ENCODE measurements at places on chromosomes 5 and 9.

DNA sequence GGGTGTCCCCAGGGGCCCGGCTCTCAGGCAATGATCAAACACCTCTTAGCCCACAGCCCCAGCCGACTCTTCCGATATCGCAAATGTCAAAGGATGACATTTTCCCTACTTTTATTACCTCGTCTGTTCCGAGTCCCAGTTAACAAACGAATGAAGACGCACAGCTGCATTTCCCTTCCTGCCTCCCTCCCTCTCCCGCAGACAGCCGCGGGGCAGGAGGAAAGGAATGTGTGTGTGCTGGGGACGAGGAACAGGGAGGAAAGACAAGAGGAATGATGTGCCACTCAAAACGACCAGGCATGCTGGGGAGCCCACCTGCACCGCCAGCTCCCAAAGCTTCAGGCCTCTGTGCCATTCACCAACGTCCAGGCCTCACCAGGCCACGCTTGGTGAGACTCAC, 125.9 kb upstream of the SARDH start:
- no peak for DNase-seq

DNA sequence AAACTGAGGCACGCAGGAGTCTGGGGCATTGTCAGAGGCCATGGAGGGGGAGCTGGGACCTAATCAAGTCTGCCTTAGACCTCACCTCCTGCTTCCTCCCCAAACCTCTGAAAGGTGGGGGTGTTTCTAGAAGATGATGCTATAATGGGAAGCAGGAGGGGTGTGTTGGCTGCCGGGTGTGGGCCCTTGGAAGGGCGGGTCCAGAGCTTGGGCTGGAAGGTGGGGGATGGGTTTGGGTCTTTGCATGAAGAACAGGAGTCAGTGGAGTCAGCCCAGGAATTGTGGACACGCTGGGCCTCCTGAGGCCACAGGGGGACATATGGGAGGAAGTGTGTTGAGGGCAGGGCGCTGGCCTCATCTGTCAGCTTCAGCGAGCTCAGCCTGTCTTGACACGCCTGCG, 101.0 kb upstream of the FCN2 start:
- no peak for DNase-seq

GRCh38 chr5:35640623-35641022, 23.0 kb downstream of the SPEF2 start:
- DNase-seq: no peak

DNA sequence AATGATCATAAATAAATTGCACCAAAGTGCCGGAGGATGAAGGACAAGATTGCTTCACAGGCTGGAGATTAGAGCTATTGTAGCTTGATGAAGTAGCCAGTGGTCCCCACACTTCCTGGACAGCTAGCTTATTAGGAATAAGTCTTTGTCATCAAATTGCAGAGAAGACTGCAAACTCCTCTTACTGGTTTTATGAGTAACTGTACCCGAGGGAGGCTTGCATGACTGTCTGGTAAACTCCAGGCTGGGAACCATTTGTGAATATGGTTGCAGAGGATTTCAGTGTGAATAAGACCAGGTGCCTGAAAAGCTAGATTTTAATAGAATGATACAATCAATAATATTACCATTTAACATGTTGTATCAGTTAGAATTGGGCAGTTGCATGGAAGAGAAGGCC, 36.5 kb upstream of the SEMA5A start:
- DNase-seq: no peak

- no peak for DNase-seq
Measured at GRCh38 chr5:169590602-169591001, 7.0 kb downstream of the SPDL1 start.

- no peak for DNase-seq
Measured at GRCh38 chr5:16709691-16710433, 93.1 kb upstream of the RETREG1 start.

GRCh38 chr5:132447196-132447595, 43.4 kb downstream of the IRF1 start:
- DNase-seq: no peak

- no peak for DNase-seq
Measured at GRCh38 chr9:34451545-34451944, 6.8 kb downstream of the FAM219A start.

- DNase-seq: no peak
Measured at GRCh38 chr5:172561151-172561550, 79.9 kb upstream of the NEURL1B start.

GRCh38 chr5:173012882-173013281, 29.3 kb downstream of the ATP6V0E1 start:
- DNase-seq: no peak

- DNase-seq: no peak
Measured at GRCh38 chr5:169085212-169085611, 215.7 kb downstream of the SLIT3 start.

- no peak for DNase-seq
Measured at GRCh38 chr5:168341178-168341577, 49.7 kb downstream of the WWC1 start.

- DNase-seq: no peak
Measured at GRCh38 chr5:124572971-124573370, 173.5 kb downstream of the ZNF608 start.

DNA sequence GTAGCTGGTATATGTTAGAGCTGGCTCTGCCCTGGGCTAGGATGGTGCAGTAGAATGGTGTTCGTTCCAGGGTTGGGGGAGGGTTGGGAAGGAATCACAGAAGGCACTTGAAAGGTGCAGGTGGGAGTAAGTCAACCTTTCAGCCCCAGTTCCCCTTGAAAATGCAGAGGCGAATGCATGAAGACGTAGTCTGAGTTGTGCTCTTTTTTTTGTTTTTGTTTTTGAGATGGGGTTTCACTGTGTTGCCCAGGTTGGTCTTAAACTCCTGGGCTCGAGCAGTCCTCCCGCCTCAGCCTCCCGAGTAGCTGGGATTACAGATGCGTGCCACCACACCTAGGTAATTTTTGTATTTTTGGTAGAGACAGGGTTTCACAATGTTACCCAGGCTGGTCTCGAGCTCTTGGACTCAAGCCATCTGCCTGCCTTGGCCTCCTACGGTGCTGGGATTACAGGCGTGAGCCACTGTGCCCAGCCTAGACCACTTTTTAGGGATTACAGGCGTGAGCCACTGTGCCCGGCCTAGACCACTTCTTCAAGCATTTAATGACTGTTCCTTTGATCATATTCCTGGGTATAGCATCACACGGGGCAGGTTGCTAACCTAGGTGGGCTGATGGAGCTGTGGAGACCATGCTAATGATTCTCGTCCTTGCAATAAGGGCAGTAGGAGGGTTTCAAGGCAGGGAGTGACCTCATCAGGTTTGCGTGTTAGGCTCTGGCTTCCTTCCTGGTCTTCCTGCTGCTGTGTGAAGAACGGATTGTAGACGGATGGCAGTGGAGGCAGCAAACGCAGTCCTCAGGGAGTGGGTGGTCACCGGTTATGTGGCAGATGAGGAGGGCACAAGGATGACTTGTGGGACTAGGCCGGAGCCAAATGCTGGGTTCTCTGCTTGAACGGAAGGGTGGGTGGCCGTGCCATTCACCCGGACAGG, 13.7 kb downstream of the EHMT1 start:
- no peak for DNase-seq

GRCh38 chr9:88258024-88258423, 119.7 kb upstream of the SPATA31C2 start:
- no peak for DNase-seq

GRCh38 chr9:35517552-35518224, 27.8 kb downstream of the RUSC2 start:
- DNase-seq: no peak

DNA sequence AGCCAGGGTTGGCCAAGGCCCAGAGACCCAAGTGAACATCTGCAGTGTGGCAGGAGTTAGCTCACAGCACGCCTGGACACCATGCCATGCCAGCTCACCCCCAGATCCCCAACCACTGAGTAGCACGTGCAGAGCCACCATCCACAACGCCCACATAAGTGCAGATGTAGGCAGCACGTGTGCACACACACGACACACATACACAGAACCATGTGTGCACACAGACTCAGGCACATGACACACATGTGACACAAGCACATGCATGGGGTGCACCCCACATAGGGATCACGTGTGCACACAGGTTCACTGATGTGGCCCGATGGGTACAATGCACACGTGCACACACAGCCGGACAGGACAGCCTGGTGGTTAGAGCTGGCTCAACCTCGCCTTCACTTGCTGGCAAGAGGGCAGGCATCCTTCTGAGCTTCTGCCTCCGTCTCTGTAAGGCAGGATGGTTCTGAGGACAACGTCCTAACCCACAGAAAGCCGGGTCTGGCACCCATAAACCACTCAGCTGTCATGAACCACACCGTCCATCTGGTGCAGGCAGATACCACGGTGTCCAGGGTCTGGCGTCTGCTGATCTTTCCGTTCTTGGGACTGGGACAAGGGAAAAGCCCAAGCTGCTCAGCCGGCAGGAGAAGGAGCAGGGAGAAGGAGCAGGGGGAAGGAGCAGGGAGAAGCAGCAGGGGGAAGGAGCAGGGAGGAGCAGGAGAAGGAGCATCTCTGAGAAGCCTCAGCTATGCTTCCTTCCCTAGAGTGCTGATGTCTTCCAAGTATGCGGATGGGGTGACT, 12.0 kb downstream of the LRRC26 start:
- DNase-seq: no peak

DNA sequence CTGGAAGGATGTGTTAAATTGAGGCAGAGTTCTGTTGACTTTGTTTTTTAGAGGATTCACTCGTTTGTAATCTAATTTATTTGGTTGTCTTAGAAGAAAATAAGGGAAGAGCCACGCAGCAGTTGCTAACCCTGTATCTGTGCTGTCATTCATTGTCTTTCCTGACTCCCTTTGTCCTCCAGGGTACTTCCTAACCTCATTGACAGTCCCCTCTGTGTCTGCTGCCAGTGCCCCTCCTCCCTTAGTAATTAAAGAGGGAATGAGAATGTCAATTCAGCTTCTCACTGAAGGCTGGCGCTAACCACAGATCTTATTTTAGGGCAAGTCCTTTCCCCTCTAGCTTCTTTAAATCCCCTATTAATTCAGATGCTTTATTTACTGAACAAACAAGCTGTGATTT, 84.0 kb downstream of the MAST4 start:
- no peak for DNase-seq

DNA sequence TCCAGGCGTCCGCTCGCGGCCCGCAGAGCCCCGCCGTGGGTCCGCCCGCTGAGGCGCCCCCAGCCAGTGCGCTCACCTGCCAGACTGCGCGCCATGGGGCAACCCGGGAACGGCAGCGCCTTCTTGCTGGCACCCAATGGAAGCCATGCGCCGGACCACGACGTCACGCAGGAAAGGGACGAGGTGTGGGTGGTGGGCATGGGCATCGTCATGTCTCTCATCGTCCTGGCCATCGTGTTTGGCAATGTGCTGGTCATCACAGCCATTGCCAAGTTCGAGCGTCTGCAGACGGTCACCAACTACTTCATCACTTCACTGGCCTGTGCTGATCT, 294 bp downstream of the ADRB2 start:
- DNase-seq: no peak

GRCh38 chr5:2817031-2817603, 65.6 kb upstream of the IRX2 start:
- no peak for DNase-seq

DNA sequence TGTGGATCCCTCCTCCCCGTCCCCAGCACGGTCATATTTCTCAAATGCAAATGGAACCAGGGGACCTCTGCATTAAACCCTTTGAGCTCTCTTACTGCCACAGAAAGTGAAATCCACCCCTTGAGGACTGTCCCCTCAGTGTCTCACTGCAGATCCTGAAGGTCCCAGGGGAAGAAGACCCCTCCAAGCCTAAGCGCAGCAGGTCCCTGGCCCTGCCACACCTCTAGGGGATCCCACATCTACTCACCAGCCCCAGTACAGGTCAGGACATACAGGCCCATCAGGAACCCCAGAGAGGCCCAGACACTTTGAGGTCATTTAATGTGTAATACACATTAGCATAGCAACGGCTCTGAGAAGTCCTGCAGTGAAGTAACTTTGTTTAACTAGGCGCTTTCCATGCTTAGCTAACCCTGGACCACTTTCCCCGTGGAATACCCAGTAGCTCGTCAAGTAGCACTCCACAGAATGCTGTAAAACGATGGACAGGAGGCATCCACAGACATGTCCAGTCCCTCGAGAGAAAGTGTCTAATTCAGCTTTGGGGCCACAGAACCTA, 54.7 kb upstream of the ALDH1B1 start:
- DNase-seq: no peak

DNA sequence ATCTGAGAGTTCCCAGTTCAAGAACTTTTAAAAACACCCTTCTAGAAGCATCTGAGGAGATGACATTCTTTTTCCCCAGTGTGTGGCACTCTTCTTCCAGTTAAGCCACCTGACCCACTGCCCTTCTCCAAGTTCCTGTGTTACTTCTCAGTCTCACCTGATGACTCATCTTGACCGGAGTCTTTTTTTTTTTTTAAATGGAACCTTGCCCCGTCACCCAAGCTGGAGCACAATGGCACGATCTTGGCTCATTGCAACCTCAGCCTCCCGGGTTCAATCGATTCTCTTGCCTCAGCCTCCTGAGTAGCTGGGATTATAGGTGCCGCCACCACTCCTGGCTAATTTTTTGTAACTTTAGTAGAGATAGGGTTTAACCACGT, 224.1 kb upstream of the DAB2 start:
- no peak for DNase-seq

DNA sequence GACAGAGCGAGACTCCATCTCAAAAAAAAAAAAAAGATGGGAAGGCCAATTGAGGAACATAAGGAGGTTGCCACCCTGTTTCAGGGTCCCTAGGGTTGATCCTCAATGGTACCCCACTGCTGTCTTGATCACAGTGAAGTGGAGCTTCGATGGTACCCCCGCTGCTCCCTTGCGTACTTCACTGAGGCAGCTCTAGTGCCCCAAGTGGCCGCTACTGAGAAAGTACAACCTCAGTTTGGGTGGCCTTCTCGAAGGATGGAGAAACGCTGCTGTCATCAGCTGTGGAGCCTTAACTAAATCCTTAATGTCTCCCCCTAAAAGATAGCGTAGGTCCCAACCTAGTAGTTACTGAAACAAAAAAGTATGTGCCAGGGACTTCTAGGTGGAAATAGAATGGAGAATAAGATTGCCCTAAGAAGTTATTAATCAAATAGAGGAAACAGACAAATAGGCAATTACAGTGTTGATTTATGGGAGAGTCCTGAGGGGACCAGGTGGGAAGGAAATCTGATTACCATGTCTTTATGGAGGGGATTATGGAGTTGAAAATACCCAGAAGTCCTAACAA, 6.3 kb downstream of the TESK1 start:
- peak; percentile 48 for DNase-seq

DNA sequence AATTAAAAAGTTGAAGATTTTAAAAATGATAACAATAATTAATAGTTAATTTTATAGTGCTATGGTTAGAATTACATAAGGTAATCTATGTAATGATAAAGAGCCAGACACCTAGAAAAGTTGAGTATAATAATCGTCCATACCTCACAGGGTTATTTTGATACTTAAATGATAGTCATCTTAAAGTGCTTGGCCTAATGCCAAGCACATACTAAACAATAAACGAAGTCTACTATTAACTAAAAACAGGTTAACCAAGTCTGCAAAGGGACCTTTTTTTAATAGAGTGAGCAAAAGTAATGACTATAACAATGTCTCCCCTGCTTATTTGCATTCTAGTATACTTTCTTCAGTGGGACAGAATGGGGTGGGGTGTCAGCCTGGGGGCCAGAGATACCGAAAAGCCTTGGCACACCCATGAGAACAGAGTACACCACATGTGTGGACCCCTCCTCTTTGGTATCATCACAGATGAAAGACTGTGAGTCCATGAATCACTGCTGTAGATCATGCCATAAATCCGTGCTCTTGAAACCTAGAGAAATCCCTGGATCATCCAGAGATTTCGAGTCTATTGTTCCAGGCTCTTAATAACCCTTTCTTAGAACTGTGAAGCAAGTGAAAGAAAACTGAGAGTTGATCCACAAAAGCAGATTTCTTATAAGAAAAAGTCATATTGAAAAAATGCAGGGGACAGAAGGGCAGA, 249.5 kb downstream of the PRELID2 start:
- no peak for DNase-seq
